ENCODE measurements at places on chromosomes 12 and 14.

GRCh38 chr12:14167005-14167628 lies 185.7 kb upstream of the GRIN2B start:
- DNase-seq = no peak

- DNase-seq = no peak
These were observed 211.3 kb downstream of the ESR2 start for GRCh38 chr14:64082837-64083236.

DNA sequence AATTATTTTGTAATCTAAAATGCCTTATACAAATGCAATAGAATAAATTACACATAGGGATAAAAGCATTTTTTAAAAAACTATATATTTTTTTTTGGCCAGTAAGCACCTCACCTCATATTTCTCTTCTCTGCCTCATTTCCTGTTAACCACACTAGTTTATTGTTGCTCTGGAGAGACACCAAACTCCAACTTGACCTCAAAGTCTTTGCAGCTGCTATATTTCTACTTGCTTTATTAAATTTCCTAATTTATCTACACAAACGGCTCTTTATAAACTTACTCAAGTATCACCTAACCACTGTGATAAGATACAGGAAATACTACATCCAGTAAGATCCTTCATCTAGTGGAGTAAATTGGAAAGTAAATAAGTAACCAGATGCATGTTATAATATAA lies 622.3 kb downstream of the C12orf50 start:
- DNase-seq = no peak

DNA sequence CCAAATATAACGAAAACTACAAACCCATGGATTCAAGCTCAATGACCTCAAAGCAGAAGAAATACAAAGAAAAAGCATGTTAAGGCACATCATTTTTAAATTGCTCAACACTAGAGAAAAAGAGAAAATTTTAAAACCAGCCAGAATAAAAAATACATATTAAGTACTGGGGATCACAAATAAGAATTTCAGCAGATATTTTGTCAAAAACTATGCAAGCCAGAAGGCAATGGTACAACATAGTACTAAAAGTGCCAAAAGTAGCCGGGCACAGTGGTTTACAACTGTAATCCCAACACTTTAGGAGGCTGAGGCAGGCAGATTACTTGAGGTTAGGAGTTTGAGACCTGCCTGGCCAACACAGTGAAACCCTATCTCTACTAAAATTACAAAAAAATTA lies 10.2 kb downstream of the SGPP1 start:
- DNase-seq = no peak

GRCh38 chr14:22798528-22798927 lies 16.7 kb downstream of the SLC7A7 start:
- DNase-seq = no peak

DNA sequence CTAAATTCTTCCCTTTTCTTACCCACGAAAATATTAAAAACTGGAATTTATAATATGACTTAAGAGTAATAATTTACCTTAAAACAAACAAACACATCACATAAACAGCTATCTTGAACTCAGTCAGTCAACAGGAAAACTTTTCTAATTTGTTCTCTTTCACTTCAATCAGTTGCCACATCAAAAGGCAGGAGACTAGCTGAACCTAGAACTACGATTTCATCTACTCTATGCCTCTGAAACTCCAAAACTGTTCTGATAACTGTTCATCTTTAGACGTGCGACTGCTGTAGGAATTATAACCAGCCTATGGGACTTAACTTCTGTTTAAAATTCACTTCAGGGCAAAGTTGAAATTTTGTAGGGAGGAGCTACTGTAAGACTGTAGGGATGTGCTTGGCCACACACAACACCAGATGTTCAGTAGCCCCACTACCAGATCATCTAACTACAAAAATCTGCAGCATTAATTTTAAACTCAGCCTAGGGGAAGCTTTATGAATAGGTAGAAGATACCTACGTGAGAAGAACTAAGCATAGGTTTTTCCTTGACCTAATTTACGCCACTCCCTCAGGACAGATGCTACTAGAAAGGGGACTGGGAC lies 7.6 kb upstream of the RAD51AP1 start:
- no peak for DNase-seq

DNA sequence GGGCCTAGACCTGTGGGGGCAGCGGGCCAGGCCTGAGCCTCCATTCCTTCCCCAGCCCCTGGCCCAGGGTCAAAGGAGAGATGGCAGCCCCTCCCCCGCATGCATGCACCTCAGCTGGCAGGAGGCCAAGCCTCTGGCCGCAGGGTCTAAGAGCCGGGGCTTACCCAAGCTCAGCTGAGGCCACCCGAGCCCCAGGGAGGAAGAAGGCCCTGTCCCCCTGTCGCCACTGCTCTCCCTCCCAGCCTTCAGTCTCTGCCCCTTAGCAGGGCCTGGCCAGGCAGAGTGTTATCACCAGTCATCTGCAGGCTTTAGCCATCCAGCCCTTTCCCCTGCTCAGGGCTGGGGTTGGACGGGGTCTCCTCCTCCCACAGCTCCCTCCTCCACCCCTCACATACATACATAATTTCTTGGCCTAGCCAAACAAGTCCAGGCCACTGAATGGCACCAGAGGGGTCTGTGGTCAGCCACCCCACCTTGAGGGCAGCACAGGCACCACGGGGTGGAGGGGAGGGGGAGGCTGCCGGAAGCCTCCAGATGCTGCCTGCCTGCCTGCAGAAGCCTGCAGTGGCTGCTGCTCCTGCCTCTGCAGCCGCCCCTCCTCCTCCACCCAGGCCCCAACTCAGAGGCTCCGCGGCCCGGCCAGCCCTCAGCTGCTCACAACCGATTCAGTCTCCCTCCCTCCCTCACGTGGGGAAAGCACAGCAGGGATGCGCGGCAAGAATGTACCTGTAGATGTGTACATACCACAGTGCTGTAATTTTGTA lies 22.8 kb downstream of the RAB35 start:
- DNase-seq = no peak

DNA sequence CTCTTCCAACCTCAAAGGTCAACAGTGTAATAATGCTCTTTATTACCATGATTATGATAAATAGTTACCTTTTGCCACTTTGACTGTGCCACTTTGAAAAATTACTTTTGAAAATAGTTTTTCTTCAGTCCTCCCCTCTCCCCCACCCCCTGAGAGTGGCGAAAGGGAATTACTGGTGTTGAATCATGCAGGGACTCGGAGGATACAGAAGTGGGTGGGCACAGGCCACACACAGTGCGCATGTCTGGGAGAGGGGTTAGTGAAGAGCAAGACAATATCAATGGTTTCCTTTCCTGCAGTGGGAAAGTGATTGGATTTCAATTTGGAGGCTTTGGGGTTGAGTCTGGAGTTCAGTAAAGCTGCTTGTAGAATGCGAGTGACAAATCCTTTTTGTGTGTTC lies 170.9 kb downstream of the PTCSC3 start:
- DNase-seq = no peak

GRCh38 chr14:25178255-25178654 lies 128.3 kb upstream of the STXBP6 start:
- DNase-seq = no peak

DNA sequence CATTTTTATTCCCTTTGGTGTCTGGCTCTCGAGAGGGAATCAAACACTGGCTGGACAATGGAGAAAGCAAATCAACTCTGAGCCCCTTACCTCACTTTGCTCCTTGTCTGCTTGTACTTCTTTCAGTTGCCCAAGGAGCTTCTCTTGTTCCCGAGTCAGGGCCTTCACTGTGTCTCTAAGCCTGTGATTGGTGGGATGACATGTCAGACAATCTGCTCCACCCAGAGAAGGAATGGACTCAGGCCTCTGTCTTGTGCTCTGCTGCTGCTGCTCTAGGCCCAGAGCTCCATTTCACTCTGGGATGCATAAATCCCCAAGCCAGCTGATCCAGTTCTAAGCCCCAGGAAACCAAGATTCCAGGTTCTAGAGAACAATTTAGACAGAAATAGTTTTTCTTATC lies 7.6 kb downstream of the CALCOCO1 start:
- DNase-seq = no peak

GRCh38 chr14:29636870-29637269 lies 290.8 kb downstream of the PRKD1 start:
- no peak for DNase-seq

DNA sequence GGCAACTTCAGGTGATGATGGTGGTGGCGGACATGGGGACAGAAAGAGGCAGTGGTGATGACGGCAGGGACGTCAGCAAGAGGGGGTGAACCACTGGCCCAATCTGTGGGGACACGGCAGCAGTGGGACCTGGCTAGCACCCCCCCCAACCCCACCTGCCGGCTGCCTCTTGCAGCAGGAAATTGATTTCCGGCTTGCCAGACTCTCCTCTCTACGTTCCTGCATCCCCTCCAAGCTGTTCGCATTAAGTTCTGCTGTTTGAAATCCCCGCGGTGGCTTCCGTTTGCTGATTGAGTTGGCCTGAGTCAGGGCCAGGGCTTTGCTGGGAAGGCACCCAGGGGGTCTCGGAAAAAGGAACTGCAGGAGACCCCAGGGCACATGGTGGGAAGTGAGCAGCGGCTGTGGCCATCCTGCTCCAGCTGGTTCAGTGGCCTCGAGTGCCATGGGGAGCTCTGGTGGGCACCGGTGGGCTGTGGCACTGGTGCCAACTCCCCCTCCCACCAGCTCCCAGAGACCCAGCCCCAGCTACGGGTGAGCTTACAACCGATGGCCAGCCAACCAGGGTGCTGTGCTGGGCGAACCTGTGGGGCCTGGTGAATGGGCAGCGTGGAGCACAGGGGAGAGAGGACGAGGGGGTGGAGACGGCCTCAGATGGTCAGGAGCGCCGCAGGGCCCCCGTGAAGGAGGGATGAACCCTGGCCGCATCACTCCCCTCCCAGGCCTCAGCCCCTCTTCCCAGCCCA lies 14.6 kb upstream of the NUDT14 start:
- DNase-seq = no peak

DNA sequence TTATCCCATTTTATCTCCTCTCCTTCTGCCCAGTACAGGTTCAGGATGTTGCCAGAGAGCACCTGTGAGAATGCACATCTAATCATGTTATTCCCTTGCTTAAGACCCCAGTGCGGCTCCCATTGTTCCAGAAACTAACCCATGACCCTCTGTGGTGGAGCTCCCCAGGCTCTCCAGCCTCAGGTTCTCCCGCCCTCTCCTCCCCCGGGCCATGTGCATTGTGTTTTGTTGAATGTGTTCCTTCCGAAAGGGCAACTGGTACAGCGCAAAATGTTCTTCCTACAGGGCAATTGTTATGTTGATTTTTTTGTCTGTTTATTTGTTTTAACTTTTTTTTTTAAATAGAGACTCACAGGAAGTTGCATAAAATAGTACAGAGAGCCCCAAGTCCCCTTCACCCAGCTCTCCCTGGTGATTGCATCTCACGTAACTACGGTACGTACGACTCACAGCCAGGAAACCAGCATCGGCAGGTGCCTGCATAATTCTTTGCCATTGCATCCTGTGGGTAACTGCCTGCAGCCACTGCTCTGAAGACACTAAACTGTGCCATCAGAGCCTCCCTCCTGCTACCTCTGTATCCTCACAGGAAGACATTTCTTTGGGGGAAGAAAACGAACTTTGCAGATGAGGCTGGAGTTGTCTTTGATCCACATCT lies 31.2 kb downstream of the TMEM132C start:
- DNase-seq = no peak

GRCh38 chr12:100758083-100758482 lies 36.5 kb upstream of the ANO4 start:
- no peak for DNase-seq

GRCh38 chr12:117900561-117900960 lies 68.2 kb downstream of the KSR2 start:
- no peak for DNase-seq

DNA sequence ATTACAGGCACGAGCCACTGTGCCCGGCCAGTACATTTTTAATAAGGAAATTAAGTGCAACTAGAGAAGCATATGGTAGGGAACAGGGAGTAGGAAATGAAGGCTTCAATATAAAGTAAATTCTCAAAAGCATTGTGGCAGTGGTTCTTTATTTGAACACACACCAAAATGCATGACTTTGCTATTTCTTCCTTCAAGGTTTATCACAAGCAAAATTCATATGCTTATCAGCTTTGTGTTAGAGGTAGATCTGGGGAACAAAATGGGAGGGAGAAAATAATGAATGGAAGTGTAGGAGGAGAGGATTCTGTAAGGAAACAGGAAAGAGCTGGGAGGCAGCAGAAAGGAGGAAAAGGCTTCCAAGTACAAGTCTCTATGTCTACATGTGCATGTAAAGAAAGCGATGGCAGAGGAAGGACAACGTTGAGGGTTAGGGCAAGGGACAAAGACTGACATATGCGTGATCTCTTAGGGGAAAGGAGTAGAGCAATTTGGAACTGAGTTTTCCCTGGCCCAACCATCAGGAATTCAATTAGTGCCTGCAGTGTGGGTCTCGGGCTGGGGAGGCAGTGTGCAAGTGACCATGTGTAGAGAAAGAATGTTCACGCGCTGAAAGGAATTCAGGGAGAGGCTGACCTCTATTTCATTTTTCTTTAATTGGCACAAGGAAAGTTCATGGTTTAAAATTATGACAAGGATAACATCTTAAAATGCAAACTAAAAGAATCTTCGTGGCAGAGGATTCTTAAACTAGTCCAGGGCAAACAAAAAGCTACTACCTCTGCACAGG lies 22.9 kb upstream of the RASSF8 start:
- DNase-seq = no peak

DNA sequence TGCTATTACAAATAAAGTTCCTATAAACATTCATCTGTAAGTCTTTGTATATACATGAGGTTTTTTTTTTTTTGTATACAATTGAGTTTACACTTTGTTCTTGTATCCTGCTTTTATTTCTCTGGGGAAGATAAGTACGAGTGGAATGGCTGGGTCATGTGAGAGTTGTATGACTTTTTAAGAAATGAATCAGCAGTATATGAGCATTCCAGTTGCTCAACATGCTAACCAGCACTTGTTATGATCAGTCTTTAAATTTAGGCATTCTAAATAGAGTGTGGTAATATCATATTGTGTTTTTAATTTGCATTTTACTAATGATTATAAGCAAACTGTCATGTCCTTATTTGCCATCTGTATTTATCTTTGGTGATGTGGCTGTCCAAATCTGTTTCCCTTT lies 44.7 kb upstream of the AMIGO2 start:
- no peak for DNase-seq

DNA sequence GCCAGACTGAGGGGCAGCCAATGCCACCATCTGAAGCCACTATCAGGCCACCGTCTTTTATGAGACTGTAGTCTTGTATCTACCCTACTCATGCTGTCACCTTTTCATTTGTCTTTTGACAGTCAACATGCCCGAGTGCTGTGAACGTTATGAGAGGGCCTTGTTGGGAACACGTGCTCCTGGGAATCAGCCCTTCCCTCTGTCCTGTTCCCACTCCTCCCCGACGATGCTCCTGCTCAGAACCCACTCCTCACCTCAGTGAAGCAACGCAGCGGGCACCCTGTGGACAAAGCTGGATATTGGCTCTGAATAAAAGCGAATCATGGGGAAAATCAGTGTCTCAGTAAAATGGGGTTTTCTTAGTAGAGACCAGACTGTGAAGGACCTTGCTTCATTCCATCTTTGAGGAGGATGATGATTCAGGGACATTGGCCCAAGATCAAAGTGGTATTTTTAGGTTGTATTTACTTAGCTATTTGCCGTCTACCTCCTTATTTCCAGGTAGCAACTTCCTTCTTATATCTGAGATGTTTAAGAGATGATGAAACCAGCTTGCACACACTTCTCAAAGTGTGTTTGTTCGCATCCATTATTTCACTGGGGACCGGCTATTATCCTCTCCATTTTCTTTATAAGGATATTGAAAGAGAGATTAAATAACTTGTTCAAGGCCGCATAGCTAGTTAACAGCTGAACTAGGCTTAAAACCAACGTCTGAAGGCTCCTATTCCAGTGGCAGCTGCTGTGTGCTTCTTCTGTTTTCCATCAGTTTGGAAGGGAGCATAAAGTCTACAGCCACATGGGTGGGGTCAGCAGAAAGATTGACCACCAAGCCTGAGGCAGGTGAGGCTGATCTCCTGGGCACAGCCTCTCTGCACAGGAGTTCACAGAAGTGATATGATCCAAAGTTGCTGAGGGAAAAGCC lies 43.9 kb upstream of the CTDSP2 start:
- DNase-seq = no peak

Measured in thoracic aorta (tissue), 2 donors.